ENCODE measurements at places on chromosomes 2 and 18. TPM values are rescaled to one million over a fixed set of nuclear protein-coding genes. Genes with fewer than 3 reads are reported as not detected.

DNA sequence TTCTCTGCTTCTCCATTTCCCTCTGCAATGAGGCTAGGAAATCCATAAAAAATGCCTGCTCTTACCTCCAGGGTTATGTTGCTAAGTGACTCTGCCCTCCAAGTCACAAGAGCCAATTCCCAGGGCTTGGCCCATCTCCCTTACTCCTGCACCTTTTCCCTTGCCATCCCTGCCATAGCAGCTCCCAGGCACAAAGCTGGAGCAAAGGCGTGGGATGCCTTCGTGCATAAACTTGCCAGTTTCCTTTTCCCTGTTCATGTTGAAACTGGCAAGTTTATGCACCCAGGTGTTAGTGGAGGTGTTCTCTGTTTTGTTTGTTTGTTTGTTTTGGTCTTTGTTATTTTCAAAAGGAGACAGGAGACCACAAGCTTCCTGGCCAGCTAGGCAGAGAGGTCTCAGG is 195.1 kb downstream of the ACKR3 start:
- peak; percentile 50 for DNase-seq

Gene KLHL29
- total RNA-seq = 1.6 TPM

DNA sequence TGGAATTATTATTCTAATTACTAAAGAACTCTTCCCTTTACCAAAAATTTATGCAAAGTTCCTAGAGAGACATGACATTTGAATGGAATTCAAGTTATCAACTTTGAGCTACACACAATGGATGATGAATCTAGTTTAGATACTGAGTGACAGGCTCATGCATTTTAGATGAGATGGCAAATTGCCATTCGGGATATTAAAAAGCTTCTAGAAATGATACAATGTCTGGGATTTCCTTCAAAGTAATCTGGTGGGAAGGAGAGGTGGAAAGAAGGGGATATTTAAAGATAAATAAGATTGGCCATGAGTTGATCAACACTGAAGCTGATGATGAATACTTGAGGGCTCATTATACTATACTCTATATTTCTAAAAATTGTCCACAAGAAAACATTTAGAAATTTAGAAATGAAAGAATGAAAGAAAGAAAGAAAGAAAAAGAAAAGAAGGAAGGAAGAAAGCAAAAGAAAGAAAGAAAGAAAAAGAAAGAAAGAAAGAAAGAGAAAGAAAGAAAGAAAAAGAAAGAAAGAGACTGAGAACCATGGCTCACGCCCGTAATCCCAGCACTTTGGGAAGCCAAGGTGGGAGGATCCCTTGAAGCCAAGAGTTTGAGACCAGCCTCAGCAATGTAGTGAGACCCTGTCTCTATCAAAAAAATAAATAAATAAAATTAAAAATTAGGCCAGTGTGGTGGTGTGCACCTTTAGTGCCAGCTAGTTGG is 62.6 kb upstream of the NEDD4L start:
- no peak for DNase-seq

Gene FTCDNL1
- total RNA-seq = 2.3 TPM

DNA sequence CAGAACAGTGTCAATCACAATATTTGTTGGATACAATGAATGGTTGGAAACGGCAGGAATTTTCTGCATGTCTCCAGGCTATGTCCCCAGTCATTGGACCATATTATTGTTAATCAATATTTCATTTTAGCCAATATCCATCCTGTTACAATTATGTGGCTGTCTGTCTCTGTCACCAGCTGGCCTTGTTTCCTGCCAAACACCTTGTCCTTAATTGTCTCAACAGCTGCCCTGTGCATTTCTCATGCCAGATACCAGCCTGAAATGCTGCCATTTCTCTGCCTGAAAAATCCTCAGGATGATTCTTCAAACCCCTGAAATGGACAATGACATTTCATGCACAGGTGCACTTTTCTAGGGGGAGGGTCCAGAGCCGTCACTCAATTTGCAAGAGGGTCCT is 170.6 kb downstream of the ALPK2 start:
- DNase-seq = no peak

Gene KCNJ3
- 3.4 TPM for total RNA-seq

DNA sequence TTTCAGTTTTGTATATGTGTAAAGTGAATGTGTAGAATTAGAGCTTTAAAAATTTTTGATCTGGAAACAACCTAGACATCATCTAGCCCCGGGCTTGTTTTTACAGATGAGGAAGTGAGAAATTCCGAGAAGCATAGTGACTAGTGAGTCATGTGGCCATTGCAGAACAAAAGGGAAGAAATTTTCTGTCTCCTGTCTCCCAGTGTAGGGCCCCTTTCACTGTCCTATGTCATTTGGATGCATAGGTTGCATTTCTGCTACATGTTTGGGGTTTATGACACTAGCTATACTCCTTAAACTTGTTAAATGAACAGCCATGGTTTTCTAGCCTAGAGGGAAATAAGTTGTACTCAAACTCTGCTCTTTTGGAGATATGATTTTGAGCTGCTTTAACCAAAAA is 84.6 kb downstream of the PLCL1 start:
- no peak for DNase-seq

GRCh38 chr18:38941711-38942561 is 1376.3 kb upstream of the CELF4 start:
- DNase-seq = no peak

DNA sequence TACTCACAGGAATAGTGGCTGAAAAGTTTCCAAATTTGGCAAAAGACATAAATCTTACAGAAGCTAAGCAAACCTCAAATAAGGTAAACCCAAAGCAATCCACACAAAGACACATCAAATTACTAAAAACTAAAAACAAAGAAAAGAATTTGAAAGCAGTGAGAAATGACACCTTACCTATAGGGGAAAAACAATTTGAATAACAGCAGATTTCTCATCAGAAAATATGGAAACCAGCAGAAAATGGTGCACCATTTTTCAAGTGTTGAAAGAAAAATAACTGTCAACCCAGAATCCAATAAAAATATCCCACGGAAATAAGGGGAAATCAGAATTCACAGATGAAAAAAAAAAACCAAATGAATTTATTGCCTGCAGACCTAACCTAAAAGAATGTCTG is 138.6 kb downstream of the PIGN start:
- no peak for DNase-seq

Gene FOSL2
- 65.4 TPM for total RNA-seq

- DNase-seq = no peak
Measured at GRCh38 chr2:166841152-166841551, 47.1 kb upstream of the XIRP2 start.

DNA sequence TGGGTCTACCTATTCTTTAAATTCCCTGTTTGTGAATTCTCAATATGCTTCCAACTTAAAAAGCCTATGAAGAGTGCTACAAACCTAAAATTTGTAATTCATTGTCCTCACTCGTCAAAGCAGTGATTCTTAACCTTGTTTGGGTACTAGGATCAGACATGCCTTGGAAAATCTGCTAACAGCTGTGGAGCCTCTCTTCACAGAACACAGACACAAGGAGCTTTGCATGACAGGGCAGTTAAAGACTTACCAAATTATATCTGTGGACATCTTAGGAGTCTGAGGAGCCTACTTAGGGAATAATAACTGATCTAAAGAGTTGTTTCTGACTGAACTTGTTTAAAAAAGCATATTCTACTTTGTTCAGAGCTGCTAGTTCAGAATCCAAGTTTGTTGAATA is 38.1 kb downstream of the TMEM87B start:
- no peak for DNase-seq

DNA sequence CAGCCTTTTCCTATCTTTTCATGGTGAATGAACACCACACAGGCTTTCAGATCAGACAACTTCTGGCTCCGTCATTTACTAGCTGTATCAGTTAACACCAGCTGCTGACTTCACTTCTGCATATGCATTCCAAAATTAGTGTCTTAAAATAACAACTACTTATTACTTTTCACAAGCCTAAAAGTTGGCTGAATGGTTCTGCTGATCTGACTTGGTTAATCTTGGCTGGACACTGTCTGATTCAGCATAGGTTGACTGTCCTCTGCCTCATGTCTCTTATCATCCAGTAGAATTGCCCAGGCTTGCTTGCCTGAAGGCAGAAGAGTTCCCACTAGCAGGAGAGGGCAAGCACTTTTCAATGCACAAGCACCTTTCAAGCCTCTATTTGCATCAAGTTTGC is 72.7 kb downstream of the MARCHF4 start:
- no peak for DNase-seq

- no peak for DNase-seq
Measured at GRCh38 chr2:207706936-207707860, 4.2 kb upstream of the CCNYL1 start.

Gene ETAA1
- total RNA-seq = 4.8 TPM

Gene VWA3B
- total RNA-seq = 0.51 TPM

GRCh38 chr18:39825485-39826150 is 2129.4 kb upstream of the PIK3C3 start:
- DNase-seq = no peak
